Urothelium cell line (cell line): ENCODE measurements at places on chromosomes 16 and 17.

GRCh38 chr16:73021866-73022495 is 25.9 kb downstream of the ZFHX3 start:
- no peak for DNase-seq

GRCh38 chr16:85220964-85221731 is 108.9 kb upstream of the CIBAR2 start:
- DNase-seq, result no peak

GRCh38 chr16:10130538-10130937 is 51.7 kb downstream of the GRIN2A start:
- DNase-seq, result no peak

- no peak for DNase-seq
Measured at GRCh38 chr17:41010441-41010840, 1.5 kb upstream of the KRTAP3-1 start.

DNA sequence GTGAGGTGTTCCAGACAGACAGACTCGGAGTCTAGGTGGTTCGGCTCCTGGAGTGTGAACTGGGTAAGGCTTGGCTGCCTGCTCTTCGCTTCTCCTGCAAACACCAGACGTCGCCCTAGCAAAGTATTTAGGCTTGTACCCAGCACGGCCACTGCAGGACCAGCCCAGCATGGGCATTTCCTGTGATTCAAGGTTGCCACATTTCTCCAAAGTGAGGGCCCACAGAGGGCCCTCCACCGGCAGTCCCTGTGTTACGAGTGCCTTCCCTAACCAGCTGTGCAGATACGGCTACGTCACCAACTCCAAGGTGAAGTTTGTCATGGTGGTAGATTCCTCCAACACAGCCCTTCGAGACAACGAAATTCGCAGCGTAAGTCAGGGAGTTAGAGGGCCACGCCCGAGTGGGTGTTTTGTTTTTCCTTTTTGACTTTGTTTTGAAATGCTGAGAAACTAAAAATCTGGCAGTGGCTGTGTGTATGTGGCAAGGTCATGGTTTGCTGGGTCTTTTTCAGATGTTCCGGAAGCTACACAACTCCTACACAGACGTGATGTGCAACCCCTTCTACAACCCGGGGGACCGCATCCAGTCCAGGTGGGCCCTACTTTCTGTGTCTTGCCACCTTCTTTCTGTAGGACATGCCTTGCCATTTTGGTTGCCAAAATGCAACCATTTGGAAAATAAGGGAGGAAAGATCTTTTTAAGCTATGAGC is 2.6 kb downstream of the TRAPPC2L start:
- DNase-seq, result no peak

- DNase-seq, result no peak
Measured at GRCh38 chr16:14095883-14096551, 24.9 kb downstream of the MRTFB start.
